Progenitor cell of endocrine pancreas (in vitro differentiated cells): ENCODE measurements at places on chromosomes 16 and 17. TPM values are rescaled to one million over a fixed set of nuclear protein-coding genes. Genes with fewer than 3 reads are reported as not detected.

GRCh38 chr17:51056813-51057510 is 63.7 kb downstream of the SPAG9 start:
- no peak for DNase-seq

- DNase-seq: no peak
These were observed 6.4 kb upstream of the ZNF750 start for GRCh38 chr17:82846061-82846691.

C17orf50 gene
- total RNA-seq: not detected in 2 replicates

IL21R gene
- total RNA-seq: not detected in 2 replicates
